ENCODE measurements at places on chromosomes 6 and 20.

DNA sequence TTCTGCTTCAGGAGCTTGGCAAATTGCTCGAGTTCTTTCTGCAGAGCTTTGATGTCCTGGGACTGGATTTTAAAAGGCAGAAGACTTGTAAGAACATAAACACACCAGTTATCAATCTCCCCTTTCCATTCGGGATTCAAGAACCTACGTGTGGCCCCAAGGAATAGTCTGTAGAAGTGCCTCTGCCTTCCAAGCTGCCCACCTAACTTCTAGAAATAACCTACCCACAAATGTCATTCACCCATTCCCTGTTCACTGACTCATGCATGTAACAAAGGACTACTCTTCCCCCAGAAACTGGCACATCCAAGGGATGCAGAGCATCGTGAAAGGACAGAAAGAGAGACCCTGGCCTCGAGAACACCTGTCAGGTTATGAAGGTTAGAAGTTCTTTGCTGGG is 4.5 kb downstream of the POU5F1 start:
- DNase-seq, result peak; percentile 56

- DNase-seq, result no peak
Measured at GRCh38 chr6:73515204-73515655, 5.6 kb downstream of the EEF1A1 start.

- DNase-seq, result no peak
Measured at GRCh38 chr20:44089987-44090674, 96.9 kb downstream of the JPH2 start.

GRCh38 chr20:20500312-20500711 is 132.4 kb downstream of the INSM1 start:
- DNase-seq, result no peak

- DNase-seq, result peak; percentile 2
Measured at GRCh38 chr6:28789553-28790083, 134.2 kb downstream of the TRIM27 start.

DNA sequence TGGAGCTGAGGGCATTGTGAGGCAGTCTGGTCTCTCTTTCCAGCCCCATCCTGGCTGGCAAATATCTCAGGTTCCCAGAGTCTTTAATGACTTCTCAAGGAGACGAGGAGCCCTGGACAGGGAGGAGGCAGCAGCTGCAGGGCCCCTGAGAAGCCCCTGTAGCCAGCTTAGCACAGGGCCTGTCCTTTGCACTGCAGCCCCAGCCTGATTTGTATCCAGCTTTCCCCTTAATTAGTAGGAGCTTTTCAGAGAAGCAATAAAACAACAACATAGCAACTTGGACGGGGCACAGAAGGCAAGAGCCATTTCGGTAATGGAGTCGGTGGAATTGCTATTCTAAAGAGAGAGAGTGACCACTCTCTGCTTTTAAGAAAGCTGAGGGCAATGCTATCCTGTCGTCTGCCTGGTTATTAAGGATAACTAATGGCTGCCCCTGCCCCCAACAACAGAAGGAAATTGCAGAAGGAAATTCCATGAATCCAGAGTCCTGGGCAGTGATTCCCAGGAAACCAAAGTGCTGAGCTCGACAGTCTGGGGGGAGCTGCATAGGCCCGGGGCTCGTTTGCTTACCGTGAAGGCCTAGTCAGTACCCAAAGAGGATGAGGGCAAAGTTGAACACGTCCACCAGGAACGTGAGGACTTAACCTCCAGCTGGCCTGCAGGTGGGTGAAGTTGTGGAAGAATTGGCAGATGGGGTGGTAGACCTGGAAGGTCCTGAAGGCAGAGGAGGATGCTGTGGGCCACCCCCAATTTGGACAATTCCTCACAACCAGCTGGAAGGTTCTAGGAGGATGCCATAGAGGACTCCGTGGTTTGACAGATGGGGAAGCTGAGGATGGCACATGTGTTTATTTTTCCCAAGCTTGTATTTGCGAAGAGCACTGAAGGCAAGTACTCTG is 50.3 kb downstream of the NPEPL1 start:
- DNase-seq, result no peak

GRCh38 chr6:118565311-118565960 is 17.3 kb downstream of the PLN start:
- peak; percentile 25 for DNase-seq

All from putamen (tissue), 1 donor.